ENCODE measurements at places on chromosomes 2 and 18. TPM values are rescaled to one million over a fixed set of nuclear protein-coding genes. Genes with fewer than 3 reads are reported as not detected.

The TWIST2 gene
- total RNA-seq, result 1.8 TPM

The DOCK10 gene
- total RNA-seq, result 16.0 TPM

The CXCR4 gene
- total RNA-seq, result 311 TPM

The SPRED2 gene
- 2.9 TPM for total RNA-seq

The CNDP1 gene
- total RNA-seq, result not detected

The EIF4E2 gene
- 100 TPM for total RNA-seq

The HOXD1 gene
- total RNA-seq, result 16.6 TPM

The ARHGAP28 gene
- total RNA-seq, result 25.6 TPM

The TRABD2A gene
- total RNA-seq, result 1.1 TPM

The TMEM198 gene
- total RNA-seq, result not detected

The C2orf66 gene
- under 0.01 TPM for total RNA-seq

The POLE4 gene
- 9.6 TPM for total RNA-seq

The TMEM163 gene
- total RNA-seq, result 0.67 TPM

The RAB6C gene
- not detected for total RNA-seq

The DCC gene
- total RNA-seq, result not detected

The BBS5 gene
- 2.6 TPM for total RNA-seq

The IRS1 gene
- total RNA-seq, result 0.38 TPM

The MBOAT2 gene
- 8.3 TPM for total RNA-seq

The TGFA gene
- 5.3 TPM for total RNA-seq

The ARHGAP15 gene
- not detected for total RNA-seq

The NETO1 gene
- total RNA-seq, result not detected

The ABCB11 gene
- total RNA-seq, result 0.98 TPM

The DTNA gene
- 7.5 TPM for total RNA-seq
